Daoy (cell line): ENCODE measurements at places on chromosomes 7 and 10.

- DNase-seq = no peak
Measured at GRCh38 chr7:78968951-78969350, 484.5 kb downstream of the MAGI2 start.

GRCh38 chr7:12692479-12693259 is 5.2 kb downstream of the ARL4A start:
- DNase-seq = no peak

- no peak for DNase-seq
Measured at GRCh38 chr7:87267239-87267900, 47.8 kb upstream of the TMEM243 start.

DNA sequence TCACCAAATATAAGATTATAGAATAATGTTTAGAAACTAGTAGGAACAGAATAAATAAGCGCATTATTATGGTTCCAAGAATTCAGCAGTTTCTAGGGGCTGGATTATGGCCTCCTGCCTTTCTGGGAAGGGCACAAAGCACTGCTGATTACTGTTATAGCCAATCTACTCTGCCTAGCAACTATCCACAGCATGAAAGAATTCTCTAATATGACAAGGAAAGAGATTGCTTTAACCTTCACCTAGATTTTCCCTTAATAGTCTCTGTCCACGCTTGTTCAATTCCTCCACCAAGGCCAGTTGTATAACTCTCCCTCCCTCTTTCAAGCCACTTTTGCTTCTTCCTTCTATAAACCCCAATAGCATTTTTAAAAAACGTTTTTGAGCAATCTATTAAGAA is 1033.6 kb upstream of the LRRTM3 start:
- DNase-seq = no peak

DNA sequence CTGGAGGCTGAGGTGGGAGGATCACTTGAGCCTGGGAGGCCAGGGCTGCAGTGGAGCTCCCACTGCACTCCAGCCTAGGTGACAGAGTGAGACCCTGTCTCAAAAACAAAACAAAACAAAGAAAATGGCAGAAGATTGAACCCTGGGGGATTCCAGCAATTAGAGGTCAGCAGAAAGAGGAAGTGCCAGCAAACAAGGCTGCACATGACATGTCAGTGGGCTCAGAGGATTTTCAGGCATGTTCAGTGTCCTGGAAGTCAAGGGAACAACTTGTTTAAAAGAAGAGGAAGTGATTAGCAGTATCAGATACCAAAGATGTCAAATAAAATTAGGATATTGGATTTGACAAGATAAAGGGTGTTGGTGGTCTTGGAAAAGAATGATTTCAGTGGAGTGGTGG is 32.3 kb downstream of the RAB18 start:
- DNase-seq = no peak
